Epithelial cell of proximal tubule (primary cell): ENCODE measurements at places on chromosomes 5 and 9.

GRCh38 chr5:32100691-32101302, 73.3 kb downstream of the GOLPH3 start:
- DNase-seq: no peak

DNA sequence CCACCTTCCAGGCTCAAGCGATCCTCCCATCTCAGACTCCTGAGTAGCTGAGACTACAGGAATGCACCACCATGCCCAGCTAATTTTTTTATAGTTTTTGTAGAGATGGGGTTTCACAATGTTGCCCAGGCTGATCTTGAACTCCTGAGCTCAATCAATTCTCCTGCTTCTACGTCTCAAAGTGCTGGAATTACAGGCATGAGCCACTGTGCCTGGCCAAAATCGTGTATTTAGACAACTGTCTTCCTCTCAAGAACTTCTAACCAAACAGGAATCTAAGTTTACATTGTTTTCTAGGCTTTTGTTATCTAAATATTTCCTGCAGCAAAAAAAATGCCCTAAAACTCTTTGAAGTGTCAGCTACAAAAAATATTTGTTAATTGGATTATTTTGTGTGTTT, 78.8 kb downstream of the NLN start:
- no peak for DNase-seq

DNA sequence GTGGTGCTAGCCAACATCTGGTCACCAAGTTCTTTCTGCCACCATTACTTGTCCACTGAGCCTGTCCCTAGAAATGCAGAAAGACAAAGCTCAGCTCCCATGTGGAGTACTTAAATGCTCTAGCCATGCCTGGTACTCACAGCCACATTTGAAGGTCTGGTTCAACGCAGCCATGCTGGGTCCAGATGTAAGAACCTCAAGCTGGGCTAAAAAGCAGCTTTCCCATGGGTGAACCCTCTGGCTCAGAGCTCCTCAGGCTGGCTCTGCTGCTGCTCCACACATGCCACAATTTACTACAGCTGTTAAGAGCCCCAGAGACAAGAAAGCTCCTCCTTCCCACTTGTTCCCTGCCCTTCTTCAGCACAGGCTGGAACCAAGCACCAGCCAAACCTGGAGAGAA, 97.1 kb upstream of the LRRTM2 start:
- no peak for DNase-seq

- DNase-seq: no peak
Observed at GRCh38 chr5:154620411-154620810, 134.8 kb upstream of the LARP1 start.

GRCh38 chr5:154015071-154015693, 23.5 kb downstream of the FAM114A2 start:
- no peak for DNase-seq

DNA sequence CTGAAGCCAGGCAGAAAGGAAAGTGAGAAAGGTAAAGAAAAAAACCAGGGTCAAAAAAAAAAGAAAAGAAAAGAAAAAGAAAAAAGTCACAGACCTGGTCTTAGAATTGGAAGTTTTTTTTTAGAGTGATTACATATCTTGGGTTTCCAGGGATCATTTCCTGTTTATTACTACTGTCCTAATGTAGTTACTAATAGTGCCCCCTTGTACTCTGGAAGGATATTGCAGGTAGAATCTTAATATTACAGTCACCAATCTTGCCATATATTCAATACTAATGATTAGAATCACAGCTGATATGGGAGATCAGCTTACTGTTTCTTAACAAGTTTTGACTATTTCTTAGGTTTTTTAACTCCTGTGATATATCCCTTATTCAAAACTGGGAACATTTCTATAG, 543.2 kb upstream of the CDH6 start:
- DNase-seq: no peak
